ENCODE measurements at places on chromosomes 1 and 21.

DNA sequence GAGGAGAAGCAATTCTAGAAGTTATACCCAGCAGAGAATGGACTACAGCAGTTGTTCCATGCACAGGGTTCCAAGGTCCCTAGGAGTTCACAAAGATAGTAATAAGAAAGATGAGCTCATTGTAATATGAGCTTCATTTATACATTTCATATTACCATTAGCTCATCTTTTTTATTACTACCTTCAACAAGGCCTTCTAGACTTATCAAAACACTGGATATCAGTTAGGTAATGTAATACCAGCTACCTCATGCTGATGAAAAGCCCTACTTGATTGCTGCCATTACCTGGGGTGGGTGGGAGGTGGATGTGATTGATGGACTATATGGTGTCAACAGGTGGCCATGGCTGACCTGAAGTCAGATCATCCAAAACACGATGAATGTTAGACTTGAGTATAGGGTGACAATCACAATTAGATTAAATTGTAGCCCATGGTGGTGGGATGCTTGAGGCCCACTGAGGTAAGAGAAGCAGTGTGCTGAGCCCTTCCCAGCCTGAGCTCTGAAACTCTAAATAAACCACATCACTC, 34.1 kb downstream of the SPATA46 start:
- DNase-seq, result no peak

DNA sequence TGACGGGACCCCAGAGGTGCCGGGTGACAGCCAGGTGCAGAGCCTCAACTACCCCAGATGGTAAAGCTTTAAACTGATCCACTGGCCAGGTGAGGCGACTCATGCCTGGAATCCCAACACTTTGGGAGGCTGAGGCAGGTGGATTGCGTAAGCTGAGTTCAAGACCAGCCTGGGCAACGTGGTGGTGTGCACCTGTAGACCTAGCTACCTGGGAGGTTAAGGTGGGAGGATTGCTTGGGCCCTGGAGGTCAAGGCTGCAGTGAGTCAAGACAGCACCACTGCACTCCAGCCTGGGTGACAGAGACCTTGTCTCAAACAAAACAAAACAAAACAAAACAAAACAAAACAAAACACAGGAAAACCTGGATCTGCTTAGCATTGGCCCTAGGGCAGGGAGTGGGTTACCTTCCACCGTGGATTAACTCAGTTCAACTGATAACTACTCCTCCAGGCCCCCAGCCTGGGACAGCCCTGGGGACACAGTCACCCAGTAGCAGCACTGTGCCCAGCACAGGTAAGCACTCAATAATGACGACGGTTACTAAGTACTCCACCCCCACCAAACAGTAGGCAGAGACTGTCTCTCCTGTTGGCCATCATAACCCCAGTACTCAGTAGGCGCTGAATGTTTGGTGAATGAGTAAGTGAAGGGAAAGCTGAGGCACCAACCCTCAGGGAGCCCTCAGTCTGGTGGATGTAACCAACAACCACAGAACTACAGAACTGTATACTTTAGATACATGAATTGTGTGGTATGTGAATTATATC, 21.6 kb downstream of the SLC66A1 start:
- no peak for DNase-seq

- DNase-seq, result peak; percentile 5
Measured at GRCh38 chr1:11550664-11551283, 71.8 kb downstream of the DISP3 start.

DNA sequence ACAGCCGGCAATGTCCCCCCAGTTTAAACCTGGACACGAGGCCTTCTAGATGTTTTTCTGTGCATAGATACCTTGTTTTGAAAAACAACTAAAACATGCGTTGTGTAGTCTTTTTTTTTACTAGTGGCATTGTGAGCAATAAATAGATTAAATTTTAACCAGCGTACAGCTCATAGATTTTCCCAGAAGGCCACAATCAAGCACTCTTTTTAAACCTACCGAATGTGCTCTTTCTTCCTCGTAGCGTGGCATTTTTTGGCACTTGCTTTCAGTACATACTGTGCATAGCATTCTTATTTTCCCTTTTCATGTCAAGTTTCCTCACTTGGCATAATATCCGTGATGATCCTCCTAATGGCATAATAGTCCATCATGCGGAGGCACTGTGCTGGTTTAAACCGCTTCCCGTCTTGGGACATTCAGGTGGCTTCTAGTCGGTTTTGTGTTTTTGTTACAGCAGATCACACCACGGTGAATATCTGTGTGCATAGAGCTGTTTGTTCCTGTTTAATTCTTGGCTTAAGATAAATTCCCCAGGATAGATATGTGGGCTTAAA, 95.3 kb downstream of the PDE9A start:
- no peak for DNase-seq

- DNase-seq, result no peak
Measured at GRCh38 chr1:92786111-92786901, 1.4 kb upstream of the EVI5 start.

DNA sequence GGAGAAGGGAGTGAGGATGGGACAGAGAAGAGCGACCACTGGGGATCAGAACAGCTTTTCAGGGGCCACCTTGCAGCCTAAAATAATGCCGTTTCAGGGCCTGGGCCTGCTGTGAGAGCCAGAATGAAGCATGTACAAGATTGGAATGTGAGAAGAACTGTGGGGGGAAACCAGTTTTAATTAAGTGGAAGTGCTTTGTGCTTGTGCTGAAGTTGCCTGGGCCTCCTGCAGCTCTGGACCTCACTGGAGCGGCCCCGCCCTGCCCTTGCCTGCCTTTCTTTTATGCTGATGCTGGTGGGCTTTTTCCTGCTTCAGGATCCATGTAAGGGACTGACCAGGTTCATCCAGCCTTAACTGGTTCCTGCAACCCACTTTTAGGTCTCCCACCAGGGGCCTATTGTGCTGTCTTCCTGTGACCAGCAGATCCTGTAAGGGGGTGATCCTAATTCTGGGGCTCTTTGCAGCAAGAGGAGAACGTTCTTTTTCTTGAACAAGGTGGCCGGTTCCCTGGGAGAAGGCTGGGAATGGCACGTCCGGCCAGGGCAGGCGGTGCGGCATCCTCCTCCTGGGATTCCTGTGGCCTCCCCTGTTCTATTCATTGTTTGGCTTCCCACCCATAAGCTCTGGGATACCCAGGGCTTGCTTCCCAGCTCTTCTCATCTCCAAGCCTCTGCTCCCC, 3.2 kb downstream of the C1orf226 start:
- DNase-seq, result no peak

GRCh38 chr1:169326956-169327268, 40.7 kb downstream of the NME7 start:
- no peak for DNase-seq

DNA sequence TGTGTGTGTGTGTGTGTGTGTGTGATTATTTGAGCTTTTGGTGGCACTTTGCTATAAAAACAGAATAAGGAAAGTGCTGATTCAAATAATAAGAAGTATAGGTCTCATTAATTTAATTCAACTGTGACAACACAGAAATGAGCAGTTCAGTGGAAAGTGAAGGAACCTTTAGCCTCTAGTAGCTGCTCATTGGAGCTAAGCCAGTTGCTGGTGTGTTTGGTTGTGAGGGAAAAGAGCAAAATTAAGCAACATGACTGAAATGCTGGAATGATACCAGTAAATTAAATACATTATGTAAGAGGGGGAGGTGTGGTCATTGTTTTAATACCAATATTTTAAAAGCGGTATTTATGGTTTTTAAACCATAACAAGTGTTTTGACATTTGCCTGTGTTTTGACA, 55.2 kb downstream of the KIAA0040 start:
- DNase-seq, result no peak

DNA sequence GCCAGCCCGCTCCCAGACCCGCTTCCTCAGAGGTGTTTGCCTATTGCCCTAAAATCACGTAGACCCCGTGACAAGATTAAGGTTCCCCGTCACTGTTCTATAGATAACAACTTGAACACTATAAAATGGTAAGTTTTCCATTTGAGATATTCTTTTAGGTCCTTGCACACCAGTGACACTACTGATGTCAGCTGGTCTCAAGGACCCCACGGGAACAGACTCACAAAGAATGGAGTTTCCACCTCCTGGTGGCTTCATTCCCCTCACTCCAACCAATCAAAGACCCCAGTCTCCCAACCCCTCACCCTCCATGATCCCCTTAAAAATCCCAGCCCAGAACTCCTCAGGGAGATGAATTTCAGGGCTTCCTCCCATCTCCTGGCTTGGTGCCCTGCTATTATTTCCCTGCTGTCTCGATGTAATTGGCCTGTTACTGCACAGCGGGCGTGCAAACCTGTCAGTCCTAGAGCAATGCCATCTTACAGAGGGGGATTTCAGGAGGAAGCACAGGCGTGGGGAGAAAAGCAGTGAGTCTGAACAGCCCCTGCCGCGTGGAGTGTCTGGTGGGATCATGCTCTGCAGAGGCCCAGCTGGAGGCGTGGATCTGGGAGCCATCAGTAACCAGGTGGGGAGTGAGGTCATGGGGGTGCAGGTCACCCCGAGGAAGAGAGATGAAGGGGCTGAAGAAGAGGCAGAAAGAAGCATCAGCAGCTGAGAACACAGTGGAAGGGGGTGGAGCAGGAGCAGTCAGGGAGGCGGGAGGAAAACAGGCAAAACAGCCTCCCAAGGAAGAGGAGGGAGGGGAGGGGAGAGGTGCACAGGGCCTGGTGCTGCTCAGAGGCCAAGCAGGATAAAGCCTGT, 35.1 kb upstream of the LBR start:
- no peak for DNase-seq

DNA sequence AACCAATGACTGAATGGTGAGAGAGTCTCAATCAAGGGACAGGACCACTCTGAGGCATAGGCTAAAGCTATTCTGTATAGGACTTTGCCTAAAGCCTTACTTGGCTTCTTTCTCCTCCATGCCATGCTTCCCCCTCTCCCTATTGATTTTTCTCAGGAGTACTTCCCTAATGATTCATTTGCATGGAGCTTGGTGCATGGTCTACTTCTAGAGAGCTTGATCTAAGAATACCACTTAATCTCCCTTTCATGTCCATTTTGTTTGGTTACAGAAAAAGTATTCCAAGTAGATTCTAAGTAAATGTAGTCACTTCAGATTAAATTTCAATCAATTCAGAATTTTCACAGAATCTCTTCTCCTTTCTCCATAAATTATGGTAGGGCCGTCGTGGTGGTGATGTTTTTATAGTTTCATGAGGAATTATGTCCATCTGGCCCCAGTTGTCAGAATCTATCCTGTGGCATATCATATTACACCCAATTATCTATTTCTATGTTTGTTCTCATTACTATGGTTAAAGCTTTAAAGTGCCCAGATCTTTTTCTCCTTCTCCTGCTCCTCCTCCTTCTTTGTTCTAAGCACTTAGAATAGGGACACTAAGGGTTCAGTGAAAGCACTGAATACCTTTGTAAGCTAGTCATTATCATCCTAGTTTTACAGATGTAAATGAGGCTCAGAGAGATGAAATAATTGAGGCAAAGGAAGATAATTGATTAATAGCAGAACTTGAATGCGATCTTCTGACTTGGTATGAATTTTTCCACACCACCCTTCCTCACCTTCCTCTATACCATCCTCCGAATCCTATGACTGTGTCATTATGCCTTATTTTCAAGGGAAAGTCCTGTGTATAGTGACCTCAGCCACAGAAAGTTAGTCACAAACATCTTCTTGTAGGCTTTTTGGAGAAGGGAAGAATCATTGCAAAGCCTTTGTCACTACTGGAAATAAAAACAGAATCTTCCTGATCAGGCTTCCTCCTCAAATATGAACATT, 85.6 kb upstream of the ZRANB2 start:
- DNase-seq, result no peak

- no peak for DNase-seq
Measured at GRCh38 chr1:100053727-100054126, 79.0 kb downstream of the SASS6 start.

GRCh38 chr1:47792779-47793178, 204.4 kb downstream of the TRABD2B start:
- no peak for DNase-seq

DNA sequence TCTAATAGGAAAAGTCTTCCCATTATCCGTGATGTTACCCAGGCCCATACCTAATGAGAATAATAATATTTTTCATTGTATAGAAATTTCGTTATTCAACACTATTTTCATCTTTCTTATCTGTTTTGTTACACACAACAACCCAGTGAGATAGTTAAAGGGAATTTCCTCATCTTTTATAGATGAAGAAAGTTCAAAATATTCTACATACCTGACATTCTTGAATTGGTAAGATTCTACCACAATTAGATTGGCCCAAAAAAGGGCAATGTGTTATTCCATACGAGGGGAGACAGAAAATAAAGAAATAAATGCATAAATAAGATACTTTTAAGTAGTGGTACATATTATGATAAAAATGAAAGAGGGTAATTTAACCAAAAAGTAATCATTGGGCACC, 405.5 kb upstream of the ADAMTS5 start:
- DNase-seq, result no peak

DNA sequence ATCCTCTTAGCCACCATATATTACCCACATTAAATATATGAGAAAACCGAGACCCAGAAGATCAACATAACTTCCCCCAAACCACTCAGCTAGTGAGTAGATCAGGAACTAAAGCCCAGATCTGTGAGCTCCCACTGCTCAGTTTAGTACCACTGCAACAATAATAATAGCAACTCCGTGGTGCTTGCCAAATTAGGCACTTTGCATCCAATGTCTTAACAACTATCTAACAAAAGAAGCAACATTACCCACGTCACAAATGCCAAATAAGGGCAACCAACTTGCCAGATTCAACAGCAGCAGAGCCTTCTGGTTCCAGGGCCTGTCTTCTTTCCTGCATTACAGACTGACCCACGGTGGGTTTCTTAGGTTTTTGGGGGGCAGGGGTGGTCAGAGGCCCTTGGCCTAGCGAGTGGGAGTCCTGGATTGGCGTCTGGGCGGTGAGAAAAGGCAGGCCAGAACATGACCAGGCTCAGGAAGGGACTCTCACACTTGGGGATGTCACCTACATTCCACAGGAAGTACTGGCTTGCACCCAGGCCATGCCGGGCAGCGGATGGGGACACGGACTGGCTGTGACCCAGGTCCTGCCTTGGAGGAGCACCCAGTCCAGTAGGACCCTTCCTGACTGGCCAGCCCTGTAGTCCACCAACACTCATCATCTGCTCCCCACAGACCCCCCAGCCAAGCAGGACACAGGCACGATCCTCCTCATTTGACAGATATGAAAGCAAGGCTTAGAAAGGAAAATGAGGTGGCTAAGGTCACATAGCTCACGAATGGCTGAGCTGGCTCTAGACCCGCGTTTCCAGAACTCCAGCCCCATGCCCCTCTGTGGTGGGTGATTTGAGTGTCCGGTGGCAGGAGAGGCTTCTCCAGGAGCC, 4.6 kb downstream of the HCRTR1 start:
- no peak for DNase-seq

- DNase-seq, result no peak
Measured at GRCh38 chr1:169508432-169509338, 22.9 kb upstream of the SLC19A2 start.

GRCh38 chr1:97919585-97920261, 1.1 kb downstream of the DPYD start:
- peak; percentile 21 for DNase-seq

- DNase-seq, result no peak
Measured at GRCh38 chr1:41980827-41981653, 62.3 kb upstream of the HIVEP3 start.

Measured in CD4-positive, CD25-positive, alpha-beta regulatory T cell (primary cell).